ENCODE measurements at places on chromosomes 5 and 9.

DNA sequence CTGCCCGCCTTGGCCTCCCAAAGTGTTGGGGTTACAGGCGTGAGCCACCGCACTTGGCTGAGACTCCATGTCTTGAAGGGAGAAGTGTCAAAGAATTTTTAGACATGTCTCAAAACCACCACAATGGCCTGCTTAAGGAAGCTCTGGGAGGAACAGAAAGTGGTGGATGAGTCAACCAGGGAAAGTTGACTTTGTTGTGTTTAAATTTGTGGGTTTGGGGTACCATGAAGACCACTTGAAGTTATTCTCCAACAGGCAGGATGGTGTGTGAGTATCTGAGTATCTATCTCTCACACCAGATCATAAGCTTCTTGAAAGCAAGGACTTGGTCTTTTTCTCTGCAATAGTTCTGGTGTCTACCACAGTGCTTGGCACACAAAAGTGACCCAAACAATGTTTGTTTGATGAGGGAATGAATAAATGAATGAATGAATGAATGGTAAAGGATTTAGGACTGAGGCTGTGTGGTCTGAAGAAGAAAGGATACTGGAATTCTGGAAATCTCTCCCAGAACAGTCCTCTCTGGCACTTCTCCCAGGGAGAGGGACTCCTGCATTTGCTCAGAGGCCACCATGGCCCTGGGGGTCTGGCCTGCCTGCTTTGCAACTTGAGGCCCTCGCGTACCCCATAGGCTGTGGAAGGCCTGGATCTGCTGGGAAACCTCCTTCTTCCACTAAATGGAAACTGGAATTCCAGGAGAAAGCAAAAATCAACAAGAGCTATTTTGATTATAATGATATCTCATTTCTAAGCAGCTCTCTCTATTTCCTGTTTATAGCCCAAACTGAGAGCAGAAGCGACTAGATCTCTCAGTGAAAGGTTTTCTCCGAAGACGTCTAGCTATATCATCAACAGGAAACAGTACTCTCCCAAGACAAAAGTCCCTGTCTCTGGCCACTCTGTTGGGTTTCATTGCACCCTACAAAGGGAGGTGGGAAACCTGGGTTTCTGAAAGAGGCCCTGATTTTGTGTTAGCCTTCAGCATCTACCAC lies 187.9 kb downstream of the PALM2AKAP2 start:
- no peak for DNase-seq

DNA sequence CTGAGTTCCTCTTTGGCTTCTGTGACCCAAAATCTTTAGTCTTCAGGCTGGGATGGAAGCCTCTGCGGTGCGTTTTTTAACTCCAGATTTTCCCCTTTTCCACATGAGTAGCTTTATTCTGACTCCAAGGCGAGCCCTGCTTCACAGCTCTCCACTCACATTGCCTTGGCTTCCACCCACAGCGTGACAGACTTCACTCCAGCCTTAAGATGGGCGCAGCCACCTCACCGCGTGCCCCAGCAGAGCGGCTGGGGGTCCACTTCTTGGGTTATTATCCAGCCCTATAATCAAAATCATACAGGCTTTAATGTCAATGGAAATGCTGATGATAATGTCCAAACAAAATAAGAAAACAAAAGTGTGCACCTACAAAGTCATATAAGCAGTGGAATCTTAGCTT lies 1.2 kb downstream of the EXOC3 start:
- DNase-seq, result no peak

DNA sequence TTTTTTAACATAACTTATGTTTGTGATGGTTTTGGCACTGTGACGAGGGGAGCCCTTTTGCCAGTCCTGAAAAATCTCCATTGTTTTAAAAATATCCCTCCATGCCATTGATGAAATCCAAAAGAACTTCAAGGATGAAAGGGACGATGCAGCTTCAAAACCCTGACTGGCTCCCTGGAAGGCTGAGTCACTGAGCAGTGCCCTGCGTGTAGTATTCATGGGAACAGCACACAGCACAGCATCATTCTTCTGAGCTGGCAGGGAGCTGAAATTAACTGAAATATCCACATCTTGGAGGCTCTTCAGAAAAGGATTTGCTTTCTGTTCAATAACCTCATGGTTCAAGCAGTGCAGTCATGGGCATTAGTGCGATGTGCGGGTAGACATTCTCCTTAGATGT lies 29.7 kb downstream of the PDE4D start:
- DNase-seq, result no peak

- DNase-seq, result no peak
Observed at GRCh38 chr5:139925650-139926640, 117.2 kb downstream of the NRG2 start.

- no peak for DNase-seq
Observed at GRCh38 chr5:14665101-14665822, 744 bp downstream of the OTULIN start.

DNA sequence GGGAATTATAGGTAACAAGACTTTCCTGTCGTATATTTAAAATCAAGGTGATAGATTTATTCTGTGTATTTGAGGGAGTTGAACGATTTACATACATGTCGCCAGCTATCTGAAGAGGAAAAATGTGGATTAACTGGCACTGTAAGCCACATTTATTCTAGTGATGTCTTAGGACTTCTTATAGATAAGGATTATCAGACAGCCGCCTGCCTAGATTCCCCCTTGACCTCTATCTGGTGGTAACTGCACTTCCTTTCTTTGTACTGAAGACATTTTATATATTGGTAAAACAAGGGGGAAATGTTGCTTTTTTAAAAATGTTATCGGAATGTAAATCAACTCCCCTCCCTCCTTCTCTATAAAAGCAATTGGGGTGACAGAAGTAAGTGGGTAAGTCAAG lies 39.3 kb upstream of the F2RL2 start:
- DNase-seq, result no peak

- DNase-seq, result peak; percentile 12
Observed at GRCh38 chr9:35306283-35306682, 144.5 kb downstream of the UNC13B start.

DNA sequence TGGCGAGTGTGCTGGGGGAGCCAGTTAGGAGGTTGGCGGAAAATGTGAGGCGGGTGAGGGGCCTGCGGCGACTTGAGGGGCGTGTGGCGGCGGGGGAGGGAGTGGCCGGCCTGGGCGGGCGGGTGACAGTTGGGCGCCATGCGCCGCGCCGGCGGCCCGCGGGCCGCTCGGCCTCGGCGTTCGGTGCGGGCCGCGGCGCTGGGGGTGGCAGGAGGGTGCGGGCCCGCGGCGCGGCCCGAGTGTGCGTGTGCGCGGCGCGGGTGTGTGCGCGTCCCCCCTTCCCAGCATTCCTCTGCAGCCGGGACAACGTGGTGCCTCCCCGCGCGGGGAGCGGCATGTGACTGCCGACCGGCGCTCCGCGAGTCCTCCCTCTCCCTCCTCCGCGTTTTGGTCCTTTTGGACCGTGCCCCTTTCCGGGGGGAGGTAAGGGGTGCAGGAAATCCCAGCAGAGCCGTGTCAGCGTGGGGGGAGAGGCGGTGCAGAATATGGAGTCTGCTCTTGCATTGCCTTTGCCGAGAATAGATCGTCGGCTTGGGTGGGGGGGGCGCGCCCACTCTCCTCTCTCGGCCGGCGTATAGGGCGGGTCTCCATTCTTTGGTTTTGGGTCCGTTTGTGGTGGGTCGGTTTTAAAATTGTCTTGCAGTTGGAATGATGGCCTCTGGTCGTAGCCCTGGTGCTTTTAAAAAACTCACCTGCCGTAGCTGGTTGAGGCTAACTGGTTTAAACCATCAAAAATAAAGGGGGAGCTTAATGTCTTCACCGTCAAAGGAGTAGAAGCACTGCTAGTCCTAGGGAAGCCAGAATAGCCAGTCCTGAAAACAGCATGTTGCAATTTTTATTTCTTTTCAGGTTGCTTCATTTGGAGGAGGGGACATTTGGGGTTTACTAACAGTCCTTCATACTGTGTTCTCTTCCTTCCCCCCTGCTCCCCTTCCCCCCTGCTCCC lies 2.0 kb downstream of the LARP1 start:
- no peak for DNase-seq

DNA sequence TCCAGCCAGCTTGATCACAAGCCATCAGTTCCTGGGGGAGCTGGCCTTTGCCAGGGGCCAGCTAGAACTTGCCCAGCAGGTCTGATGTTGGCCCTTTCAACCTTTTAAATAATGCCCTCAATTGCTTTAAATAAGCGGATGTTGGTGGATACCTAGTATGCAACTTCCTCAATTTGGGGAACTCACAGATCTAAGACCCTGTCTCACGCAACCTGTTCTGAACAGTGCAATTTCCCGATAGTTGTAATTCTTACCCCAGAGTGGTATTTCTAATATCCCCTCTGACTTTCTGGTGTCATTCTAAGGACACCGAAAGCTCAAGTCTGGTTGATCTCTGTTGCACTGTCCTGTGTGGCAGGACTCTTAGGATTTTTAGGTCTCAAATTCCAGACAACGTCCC lies 23.1 kb downstream of the GALNT12 start:
- no peak for DNase-seq

DNA sequence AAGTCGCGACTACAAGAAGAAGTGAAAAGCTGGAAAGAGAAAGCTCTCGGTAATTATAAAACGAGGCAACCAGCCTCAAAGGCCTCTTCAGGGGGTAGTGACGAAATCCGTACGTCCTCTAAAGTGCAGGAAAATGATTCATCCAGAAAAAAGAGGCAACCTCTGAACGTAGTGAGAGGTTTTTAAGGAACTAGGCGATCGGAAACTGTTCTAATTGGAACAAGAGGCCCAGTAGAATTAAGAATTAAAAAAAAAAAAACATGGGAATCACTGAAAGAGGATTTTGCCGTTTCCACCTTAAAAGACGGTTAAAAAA lies 1.0 kb downstream of the CSNK1A1 start:
- DNase-seq, result no peak

- peak; percentile 62 for DNase-seq
Observed at GRCh38 chr5:141821430-141821925, 56.7 kb downstream of the PCDH1 start.

GRCh38 chr9:110029429-110029955 lies 178.5 kb downstream of the C9orf152 start:
- DNase-seq, result peak; percentile 92

GRCh38 chr5:154189256-154189818 lies 1.2 kb upstream of the GALNT10 start:
- no peak for DNase-seq

DNA sequence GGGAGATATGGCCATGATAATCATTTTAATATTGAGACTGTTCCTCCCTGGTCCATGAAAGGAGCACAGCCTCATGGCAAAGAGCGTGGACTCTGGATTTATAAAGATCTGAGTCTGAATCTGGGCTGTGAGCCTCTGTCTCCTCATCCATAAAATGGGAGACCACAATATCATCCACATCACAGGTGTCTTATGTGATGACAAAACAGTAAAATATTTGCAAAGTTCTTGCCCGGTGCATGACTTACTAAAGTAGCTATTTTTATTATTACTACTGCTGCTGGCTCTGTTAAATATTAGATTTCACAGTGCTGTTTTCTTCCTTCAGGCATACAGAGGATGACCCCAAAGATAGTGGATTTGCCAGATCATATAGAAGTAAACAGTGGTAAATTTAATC lies 74.1 kb downstream of the TEK start:
- no peak for DNase-seq

DNA sequence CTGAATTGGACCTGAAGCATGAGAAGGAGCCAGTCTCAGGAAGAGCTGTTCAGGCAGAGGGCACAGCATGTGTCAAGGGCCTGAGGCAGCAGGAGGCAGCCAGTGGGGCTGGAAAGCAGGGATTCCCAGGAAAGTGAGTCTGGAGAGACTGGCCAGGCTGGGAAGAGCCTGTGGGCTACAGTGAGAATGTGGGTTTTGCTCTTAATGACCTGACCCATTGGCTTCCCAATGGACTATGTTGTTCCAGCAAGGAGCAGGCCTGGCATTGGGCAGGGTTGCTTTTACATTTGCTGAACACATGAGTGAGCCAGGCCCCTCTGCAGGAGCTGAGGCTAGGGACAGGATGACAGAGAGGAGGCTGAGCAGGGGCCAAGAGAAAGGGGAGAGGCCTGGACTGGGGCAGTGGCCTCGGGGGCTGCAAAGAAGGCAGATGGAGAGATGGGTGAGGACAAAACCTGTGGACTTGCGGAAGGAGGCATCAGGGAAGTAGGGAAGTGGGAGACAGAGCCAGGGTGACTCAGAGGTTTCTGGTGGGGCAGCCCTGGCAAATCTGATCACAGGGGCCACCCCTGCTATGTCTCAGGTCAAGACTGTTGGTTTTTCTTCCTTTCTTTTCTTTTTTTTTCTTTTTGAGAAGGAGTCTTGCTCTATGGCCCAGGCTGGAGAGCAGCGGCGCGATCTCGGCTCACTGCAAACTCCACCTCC lies 65.9 kb upstream of the NEK6 start:
- no peak for DNase-seq

DNA sequence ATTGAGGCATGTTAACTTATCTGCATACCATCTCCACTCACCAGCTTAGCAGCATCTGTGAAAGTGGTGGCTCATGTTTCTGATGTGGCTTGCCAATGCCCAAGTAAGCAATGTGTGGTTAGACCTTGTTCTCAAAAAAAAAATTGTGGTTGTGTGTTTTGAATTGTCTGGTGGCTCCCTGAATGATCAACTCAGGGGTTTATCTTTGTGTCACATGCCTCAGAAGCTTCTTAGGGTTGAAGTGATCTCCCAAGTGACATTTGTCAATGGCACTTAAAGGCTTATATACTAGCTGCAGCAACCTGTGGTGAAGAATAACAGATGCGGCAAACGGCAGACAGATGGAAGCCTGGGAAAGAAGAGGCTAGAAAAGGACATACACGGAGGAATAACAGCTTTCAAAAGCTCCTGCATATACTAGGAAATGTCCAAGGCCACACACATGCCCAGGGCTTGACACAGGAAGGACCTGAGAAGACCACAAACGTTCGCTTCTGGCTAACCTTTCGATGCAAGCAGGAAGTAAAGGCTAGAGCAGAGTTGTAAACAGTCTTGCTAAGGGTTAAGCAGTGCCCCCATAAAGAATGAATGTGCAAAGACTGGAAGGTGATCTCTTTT lies 42.2 kb upstream of the FSD1L start:
- no peak for DNase-seq

- DNase-seq, result no peak
Observed at GRCh38 chr9:2787065-2787464, 56.8 kb downstream of the PUM3 start.

DNA sequence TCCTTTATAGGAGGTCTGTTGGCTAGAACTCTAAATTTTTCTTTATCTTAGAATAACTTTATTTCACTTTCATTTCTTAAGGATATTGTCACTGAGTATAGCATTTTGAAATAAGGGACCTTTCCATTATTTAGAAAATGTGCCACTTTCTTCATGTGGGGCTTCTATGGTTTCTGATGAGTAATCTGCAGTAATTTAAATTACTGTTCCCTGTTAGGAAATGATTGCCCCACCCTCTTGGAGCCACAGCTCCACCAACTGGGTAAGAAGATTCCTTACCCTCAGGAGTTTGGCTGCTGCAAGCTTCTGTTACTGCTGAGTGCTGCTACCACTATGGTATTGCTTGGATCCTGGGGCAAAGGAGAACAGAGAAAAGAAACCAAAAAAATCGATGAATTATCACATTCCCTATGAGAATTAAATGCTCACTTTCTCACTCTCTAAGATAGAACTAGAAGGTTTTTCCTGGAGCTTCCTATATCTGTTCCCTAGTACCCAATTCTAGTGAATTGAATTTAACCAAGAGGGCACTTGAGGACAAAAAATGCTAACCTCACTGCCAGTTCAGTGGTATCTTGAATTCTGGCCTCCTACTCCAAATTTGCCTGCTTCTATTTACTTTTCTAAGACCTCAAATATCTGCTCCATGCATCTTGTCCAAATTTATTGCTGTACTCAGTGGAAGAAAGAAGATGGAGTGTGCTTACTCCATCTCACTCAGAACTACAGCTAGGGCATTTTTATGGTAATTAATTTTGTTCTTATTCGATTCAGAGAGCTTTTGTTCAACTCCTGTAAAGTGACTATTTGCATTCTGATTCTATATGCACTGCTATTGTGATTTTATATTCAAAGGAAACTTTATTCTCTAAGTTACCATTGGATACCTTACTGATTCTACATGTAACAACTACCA lies 2111.3 kb downstream of the MAT2B start:
- no peak for DNase-seq
